A549 treated with GW870086 at 1 μM for 4 hours (cell line): ENCODE measurements at places on chromosomes 2 and 18. TPM values are rescaled to one million over a fixed set of nuclear protein-coding genes. Genes with fewer than 3 reads are reported as not detected.

The FSIP2 gene
- total RNA-seq = not detected in 5 replicates

The PPP1R1C gene
- total RNA-seq = 0.83 to 2.6 TPM (median 1.8 TPM) in 5 replicates

The OSR1 gene
- total RNA-seq = 6.3 to 10.3 TPM (median 7.0 TPM) in 5 replicates

The PARD3B gene
- total RNA-seq = 0.70 to 1.4 TPM (median 0.88 TPM) in 5 replicates

The NTSR2 gene
- not detected in 5 replicates for total RNA-seq

The DYSF gene
- total RNA-seq = 0.50 to 0.97 TPM (median 0.70 TPM) in 5 replicates

The BIN1 gene
- total RNA-seq = 29.1 to 32.6 TPM (median 30.5 TPM) in 5 replicates

The SULT1C2 gene
- total RNA-seq = 0.29 to 0.85 TPM (median 0.62 TPM) in 5 replicates

The ASPRV1 gene
- total RNA-seq = 0.22 to 0.41 TPM (median 0.36 TPM) in 5 replicates

The PKP4 gene
- total RNA-seq = 22.9 to 29.9 TPM (median 23.7 TPM) in 5 replicates

The MTLN gene
- 120 to 131 TPM (median 121 TPM) in 5 replicates for total RNA-seq

The CNTNAP5 gene
- not detected in 5 replicates for total RNA-seq

The ZCCHC2 gene
- 7.8 to 11.7 TPM (median 9.6 TPM) in 5 replicates for total RNA-seq

The GALR1 gene
- total RNA-seq = not detected in 5 replicates

The ASXL3 gene
- total RNA-seq = not detected in 5 replicates

The SCN3A gene
- total RNA-seq = not detected in 5 replicates

The TUBA4A gene
- 273 to 385 TPM (median 299 TPM) in 5 replicates for total RNA-seq

The DSC2 gene
- total RNA-seq = 0.65 to 1.3 TPM (median 1.1 TPM) in 5 replicates

The HADHA gene
- 117 to 133 TPM (median 121 TPM) in 5 replicates for total RNA-seq

The DPP4 gene
- total RNA-seq = 0.69 to 1.3 TPM (median 0.76 TPM) in 5 replicates

The TM4SF20 gene
- 6.9 to 9.9 TPM (median 8.3 TPM) in 5 replicates for total RNA-seq

The GCG gene
- not detected in 5 replicates for total RNA-seq

The SMYD1 gene
- total RNA-seq = not detected in 5 replicates

The NEU4 gene
- total RNA-seq = 0.08 to 0.48 TPM (median 0.19 TPM) in 5 replicates

The FEV gene
- total RNA-seq = not detected in 5 replicates

The CRACDL gene
- 3.2 to 4.4 TPM (median 3.2 TPM) in 5 replicates for total RNA-seq

The IL37 gene
- not detected in 5 replicates for total RNA-seq

The ZNF804A gene
- total RNA-seq = not detected in 5 replicates

The SPP2 gene
- total RNA-seq = not detected in 5 replicates

The GDF7 gene
- total RNA-seq = 0.06 to 0.10 TPM (median 0.07 TPM) in 5 replicates

The C1QL2 gene
- total RNA-seq = 0.18 to 0.57 TPM (median 0.34 TPM) in 5 replicates

The FIGN gene
- 1.5 to 2.2 TPM (median 2.0 TPM) in 5 replicates for total RNA-seq

The SNORC gene
- total RNA-seq = 4.6 to 14.4 TPM (median 10.0 TPM) in 5 replicates

The FKBP1B gene
- total RNA-seq = 10.1 to 13.2 TPM (median 11.8 TPM) in 5 replicates

The QPCT gene
- total RNA-seq = 20.7 to 24.1 TPM (median 21.2 TPM) in 5 replicates
